Stimulated activated CD8-positive, alpha-beta memory T cell treated with anti-CD3 and anti-CD28 coated beads, Interleukin-4, amount 100 ng/mL, for 24 hours (primary cell): ENCODE measurements at places on chromosomes 7 and 10.

- DNase-seq = no peak
These were observed 107.5 kb downstream of the MTPAP start for GRCh38 chr10:30241422-30242110.

DNA sequence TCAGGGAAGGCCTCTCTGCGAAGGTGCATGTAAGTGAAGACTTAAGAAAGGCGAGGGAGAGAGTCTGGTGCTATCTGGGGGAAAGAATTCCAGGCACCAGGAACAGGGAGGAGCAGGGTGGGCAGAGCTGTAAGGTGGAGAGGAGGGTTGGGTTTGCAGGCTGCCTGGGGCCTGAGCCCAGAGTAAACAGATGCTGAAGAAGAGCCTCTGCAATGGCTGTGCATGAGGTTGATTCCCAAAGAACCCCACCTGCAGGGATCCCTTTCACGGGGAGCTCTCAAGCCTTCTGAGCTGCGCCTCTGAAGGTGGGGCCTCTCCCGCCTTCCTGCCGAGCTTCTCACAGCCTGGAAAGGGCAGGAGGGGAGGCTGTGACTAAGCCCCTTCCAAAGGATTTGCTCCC is 115.1 kb downstream of the RNF216 start:
- DNase-seq = no peak

- no peak for DNase-seq
These were observed 212.1 kb upstream of the PPP1R3A start for GRCh38 chr7:114130866-114131265.

DNA sequence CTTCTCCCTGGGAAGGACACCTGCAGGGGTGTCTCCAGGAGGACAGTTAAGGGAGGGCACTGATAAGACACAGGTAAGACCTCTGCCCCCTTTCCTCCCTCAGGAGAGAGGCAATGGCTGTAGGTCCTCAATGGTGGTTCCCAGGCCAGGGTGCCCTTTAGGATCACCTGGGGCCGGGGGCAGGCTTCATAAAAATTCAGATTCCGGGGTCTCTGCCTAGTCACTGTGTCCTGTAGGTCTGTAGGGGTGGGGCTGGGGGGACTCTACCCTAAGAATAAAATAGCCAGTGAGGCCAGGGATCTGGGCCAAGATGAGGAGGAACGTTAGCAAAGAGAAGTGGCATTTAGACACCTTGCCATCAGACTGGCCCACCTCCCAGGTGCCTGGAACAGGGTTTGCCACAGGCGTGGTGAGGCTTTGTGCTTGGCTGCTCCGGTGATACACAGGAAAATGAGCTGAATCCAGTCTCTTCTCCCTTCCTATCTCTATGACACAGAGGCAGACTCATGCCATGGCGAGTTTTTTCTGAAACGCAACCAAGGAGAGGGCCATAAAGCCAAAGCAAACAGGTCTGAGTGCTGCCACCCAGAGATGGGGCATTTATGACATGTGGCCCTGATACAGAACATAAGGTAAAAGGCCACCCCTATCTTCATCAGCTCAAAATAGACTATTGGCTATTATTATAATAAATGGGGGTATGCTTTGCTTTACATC is 52.6 kb downstream of the SH3PXD2A start:
- no peak for DNase-seq

- no peak for DNase-seq
These were observed 56.6 kb downstream of the ELMO1 start for GRCh38 chr7:37391791-37392672.

GRCh38 chr10:34526758-34527730 is 288.1 kb downstream of the PARD3 start:
- DNase-seq = no peak

DNA sequence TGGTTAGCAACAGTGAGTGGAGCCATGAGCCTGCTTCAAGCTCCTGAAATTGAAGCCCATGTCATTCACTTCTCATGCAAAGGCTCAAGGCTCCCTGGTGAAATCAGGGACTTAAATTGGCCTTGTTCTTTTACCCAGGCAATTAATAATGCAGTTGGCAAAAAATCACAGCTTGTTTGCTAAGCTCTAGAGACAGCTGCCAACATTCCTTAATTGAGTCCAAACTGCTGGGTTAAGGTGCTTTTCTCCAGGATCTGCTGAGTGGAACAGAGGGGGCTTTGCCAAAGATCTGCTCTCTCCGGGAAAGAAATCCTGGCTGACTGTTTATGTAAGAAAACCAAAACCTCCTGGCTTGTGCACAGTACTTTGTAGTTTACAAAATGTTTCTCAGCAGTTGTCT is 257.6 kb upstream of the GHITM start:
- no peak for DNase-seq

- no peak for DNase-seq
These were observed 53.1 kb downstream of the ACADSB start for GRCh38 chr10:123061865-123062264.
